ENCODE measurements at places on chromosomes 2 and 18. TPM values are rescaled to one million over a fixed set of nuclear protein-coding genes. Genes with fewer than 3 reads are reported as not detected.

- no peak for DNase-seq
These were observed 11.4 kb upstream of the CETN1 start for GRCh38 chr18:568731-569130.

- DNase-seq = no peak
These were observed 11.9 kb upstream of the OXER1 start for GRCh38 chr2:42775810-42776209.

- DNase-seq = no peak
These were observed 34.0 kb downstream of the CCNT2 start for GRCh38 chr2:134952608-134953007.

- no peak for DNase-seq
These were observed 1245.5 kb upstream of the FAM98A start for GRCh38 chr2:34844629-34845028.

- DNase-seq = no peak
These were observed 70.2 kb upstream of the FSHR start for GRCh38 chr2:49224426-49225010.

DNA sequence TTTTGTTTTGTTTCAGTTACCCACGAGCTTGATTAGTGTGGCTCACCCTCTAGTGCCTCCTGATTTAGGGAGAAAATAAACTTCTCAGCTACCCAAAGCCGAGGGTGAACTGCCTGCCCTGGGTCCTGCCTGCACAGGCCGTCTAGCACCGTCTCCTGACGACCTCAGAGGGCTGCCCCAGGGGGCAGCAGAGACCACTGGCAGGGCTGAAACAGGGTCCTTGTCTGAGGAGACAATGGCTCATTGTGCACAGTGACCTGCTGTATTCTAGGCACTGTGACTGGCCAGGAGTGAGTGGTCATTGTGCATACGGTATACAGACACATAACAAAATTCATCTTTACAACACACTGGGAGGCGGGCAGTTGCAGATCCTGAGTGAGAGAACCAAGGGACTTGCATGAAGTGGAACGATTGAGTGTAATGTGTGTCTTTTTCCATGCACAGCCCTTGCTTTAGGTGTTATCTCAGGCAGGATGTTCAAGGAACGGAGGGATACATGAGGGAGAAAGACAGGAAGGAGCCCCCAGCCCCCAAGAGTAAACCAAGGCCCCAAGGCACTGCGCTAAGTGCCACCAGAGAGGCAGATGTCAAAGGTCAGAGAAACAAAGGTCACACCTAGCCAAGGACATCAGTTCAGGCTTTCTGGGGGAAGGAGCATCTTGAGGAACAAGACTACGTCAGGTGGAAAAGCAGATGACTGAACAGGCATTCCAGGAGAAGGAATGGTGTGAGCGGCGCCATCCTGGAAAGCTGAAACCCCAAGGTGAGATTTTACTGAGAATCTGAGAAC is 421.3 kb downstream of the LPIN1 start:
- DNase-seq = peak; percentile 47

DNA sequence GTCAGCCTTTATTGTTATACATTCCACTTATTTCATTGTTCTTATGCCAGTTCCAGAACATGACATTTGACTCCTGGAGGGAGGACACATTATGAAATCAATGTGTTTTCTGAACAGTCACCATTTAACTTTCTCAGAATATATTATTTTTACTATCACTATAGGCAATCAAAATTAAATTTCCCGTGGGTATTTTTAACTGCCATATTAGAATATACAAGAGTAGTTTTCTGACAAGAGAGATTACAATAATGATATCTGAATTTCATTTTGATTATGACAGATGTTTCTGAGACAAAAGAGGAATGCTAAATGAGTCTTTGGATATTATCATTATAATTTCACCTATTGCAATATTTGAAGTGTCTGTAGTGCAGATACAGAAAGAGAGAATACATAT is 64.4 kb upstream of the FSIP2 start:
- no peak for DNase-seq

GRCh38 chr18:36155851-36156757 is 26.4 kb downstream of the ELP2 start:
- DNase-seq = no peak

GRCh38 chr2:106816974-106817373 is 69.0 kb downstream of the ST6GAL2 start:
- no peak for DNase-seq

DNA sequence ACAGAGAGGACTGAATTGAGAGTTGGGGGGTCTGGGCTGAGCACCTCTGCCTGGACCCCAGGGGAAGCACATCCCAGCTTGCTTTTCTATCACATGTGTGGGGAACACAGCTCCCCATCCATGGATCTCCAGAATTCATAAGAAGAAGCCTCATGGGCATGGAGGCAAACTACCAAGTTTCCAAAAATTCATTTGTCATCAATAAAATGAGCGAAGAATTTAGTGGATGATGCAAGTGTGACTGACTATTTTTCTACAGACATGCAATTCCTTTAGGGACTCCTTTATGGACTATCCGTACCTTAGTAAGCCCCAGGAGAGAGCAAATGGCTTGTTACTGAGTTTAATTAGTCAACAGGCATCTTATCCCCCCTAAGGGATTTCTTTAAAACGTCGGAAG is 33.1 kb downstream of the ACKR3 start:
- DNase-seq = no peak

DNA sequence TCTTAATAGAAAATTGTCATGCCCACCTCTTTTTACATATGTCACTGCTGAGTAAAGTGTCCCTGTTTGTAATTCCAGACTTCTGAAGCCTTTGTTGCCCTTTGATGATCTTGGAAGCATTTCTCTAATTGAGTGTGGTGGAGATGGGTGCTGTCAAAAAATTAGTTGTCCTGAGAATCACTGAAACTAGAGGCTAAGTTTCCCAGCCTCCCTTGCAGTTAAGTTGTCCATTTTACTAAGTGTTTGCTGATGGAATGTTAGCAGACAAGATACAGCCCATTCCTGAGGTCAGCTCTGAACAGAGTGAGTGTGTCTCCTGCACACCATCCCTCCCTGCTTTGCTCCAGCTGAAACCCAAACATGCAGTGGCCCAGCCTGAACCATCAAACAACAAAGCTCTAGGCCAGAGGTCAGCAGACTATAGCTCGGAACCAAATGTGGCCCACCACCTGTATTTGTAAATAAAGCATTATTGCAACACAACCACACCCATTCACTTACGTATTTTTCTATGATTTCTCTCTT is 28.1 kb upstream of the TMEM177 start:
- DNase-seq = no peak

DNA sequence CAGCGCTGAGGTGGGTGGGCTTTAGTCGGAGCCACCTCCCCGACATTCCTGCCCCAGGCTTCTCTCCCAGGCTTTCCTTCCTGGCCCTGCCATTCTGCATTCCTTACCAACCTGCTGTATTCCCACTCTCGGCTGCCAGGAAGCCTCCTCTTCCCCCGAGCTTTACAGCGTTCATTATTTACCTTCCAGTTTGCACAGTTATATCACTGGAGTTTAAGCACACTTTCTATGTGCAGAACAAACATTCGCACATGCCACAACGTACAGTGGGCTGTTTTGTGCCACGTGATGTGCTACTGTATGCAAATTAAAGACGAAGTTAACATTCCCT is 246.3 kb downstream of the SOX11 start:
- DNase-seq = no peak

GRCh38 chr2:216426938-216427337 is 14.7 kb downstream of the SMARCAL1 start:
- DNase-seq = no peak

DNA sequence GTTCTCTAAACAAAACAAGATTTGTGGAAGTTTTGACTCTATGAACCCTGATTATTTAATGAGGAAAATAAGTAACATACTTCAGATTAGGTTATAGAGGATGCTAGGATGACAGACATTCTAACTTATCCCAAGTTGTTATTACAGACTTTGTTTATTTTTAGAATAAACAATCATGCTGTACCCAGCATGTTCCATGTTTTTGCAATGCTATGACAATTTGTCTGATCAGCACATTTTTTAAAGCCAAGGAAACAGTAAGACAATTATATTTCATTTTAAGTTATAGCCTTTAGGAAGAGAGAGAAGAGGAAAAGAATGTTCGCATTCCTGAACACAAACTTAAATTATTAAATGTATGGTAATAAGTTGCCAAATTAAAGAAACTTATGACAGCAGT is 119.8 kb downstream of the KYNU start:
- no peak for DNase-seq

DNA sequence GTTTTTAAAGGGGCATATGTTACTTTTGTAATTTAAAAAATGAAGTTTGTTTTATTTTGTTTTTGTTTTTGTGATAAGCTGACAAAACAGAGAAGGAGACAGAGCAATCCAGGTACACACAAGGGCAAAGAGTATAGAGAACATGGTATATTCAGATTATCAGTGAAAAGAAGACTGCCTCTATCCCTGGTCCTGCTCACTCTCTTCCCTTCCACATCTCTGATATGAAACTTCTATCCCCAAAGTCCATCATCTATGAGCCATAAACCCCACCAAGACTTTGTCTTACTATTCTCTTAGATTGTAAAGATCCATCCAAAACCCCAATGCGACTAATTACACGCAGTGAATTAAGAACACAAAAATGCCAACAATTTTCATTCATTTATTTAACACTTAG is 16.6 kb downstream of the ROCK2 start:
- DNase-seq = no peak

- peak; percentile 82 for DNase-seq
These were observed 56.4 kb downstream of the ZFP36L2 start for GRCh38 chr2:43169987-43170386.

- DNase-seq = no peak
These were observed 76.2 kb downstream of the MAP3K20 start for GRCh38 chr2:173151671-173152401.

TLX2 gene
- total RNA-seq = 2.5 TPM

PAX8 gene
- 0.90 TPM for total RNA-seq

TMEM247 gene
- total RNA-seq = not detected

UGT1A8 gene
- total RNA-seq = 0.18 TPM

NEURL3 gene
- not detected for total RNA-seq

OTOS gene
- not detected for total RNA-seq

TET3 gene
- 11.6 TPM for total RNA-seq

RFX8 gene
- not detected for total RNA-seq

IL37 gene
- not detected for total RNA-seq

KCNG2 gene
- total RNA-seq = not detected

CD8B2 gene
- total RNA-seq = not detected

Measured in Karpas-422 (cell line).